Dermis lymphatic vessel endothelial cell (primary cell): ENCODE measurements at places on chromosomes 6 and 20. TPM values are rescaled to one million over a fixed set of nuclear protein-coding genes. Genes with fewer than 3 reads are reported as not detected.

MAK gene
- total RNA-seq, result under 0.01 TPM in 1 of 2 replicates, not detected in the other

ATP6V1G2 gene
- 0.11 and 0.17 TPM in 2 replicates for total RNA-seq

OPRM1 gene
- not detected in 2 replicates for total RNA-seq

HSPA12B gene
- total RNA-seq, result 5.9 and 14.2 TPM in 2 replicates

POFUT1 gene
- total RNA-seq, result 33.6 and 34.9 TPM in 2 replicates

SMPDL3A gene
- total RNA-seq, result 2.4 and 3.1 TPM in 2 replicates
